AG09309 (cell line): ENCODE measurements at places on chromosomes 13 and 19.

GRCh38 chr19:17080440-17080801 lies 4.8 kb downstream of the MYO9B start:
- no peak for DNase-seq

GRCh38 chr19:46715620-46715974 lies 1.3 kb downstream of the PRKD2 start:
- no peak for DNase-seq

DNA sequence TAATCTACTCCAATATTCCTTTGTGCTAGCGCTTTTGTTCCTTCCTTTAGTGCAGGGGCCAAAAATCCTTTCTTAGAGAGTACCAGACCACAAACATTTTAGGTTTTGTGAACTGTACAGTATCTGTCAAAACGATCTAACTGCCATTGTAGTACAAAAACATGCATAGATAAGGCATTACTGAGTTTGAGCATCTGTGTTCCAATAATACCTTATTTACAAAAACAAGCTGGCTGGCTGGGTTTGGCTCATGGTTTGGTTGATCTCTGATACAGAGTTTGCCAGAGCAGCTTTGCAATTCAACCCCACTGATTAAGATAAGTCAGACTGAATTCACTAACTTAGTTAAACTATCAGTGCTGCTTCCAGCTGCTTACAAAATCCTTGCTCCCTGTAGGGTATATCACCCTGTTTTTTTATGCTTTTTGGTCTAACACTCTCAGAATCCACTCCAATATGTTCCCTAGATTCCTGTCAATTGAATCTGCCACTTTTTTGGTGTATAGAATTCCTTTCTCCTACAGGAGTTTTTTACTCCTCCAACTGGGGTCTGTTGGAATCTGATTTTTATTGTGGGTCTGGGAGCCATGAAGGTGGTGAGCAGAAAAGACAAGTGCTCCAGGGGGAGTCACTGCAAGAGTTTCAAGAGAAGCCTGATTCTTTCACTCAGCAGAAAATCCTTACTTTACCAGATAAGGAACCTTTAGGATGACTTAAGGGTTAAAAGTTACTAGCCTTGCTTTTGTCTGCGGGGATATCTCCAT lies 1399.4 kb downstream of the EFNB2 start:
- no peak for DNase-seq

DNA sequence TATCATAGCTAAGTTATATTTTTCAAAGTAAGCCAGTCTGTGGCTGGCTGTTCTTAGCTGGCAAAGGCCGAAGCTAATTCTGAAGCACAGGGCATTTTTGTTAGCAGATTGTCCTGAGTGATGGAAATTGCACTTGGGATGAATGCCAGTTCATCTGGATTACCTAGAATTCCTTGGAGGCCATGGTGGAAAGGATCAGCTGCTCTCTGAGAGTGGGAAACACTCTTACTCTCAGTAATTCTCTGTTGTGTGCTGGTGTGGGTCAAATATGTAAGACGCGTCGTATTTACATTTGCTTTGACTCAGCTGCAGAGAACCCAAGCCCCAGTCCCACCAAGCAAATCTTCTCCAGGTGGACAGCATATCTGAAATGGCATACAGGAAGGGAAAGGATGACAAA lies 60.7 kb upstream of the C1QTNF9B start:
- no peak for DNase-seq

- no peak for DNase-seq
Observed at GRCh38 chr13:47310401-47310800, 413.5 kb upstream of the HTR2A start.

GRCh38 chr19:11425719-11426457 lies 6.8 kb upstream of the RGL3 start:
- no peak for DNase-seq

GRCh38 chr13:106109391-106109791 lies 426.1 kb downstream of the EFNB2 start:
- peak; percentile 98 for DNase-seq

DNA sequence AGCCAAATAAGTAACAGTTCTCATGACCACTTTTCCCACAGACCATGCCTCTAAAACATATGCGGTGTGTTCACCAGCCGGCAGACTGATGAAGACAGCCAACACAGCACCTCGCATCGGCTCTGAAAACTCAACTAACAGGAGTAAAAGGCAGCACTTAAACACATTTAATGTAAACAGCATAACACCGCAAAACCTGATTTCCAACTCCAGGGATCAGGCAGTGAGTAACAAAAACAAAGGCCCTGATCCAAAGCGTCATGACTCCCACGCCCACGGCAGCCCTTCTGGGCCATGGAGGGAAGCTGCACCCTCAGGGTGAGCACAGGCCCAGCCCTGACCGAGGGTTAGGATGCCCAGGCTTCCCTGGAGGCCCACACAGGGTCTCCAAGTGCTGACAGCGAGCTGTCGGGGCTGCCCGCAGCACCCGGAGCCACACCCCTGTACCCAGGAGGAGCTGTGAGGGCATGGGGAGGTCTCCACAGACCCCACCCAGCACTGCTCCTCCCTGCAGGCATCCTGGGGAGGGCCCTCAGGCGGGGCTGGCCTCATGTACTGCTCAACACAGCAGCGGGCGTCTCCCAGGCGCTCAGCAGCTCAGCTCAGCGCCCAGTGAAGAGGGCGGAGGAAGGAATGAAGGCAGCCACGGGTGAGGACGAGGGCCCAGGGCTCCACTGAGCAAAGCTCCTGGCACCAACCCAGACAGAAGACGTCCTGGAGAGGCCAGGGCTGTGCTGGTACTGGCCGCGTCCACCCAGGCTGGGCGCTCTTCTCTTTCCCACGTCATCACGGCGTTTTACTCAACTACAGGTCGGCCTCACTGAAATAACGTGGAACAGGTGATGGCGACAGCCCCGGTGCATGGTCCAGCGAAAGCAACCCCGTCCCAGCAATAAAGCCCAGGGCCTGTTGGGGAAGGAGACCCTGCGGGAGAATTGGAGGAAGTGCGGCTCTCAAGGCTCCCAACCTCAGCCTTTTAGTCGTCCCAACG lies 53.7 kb downstream of the RASA3 start:
- no peak for DNase-seq

DNA sequence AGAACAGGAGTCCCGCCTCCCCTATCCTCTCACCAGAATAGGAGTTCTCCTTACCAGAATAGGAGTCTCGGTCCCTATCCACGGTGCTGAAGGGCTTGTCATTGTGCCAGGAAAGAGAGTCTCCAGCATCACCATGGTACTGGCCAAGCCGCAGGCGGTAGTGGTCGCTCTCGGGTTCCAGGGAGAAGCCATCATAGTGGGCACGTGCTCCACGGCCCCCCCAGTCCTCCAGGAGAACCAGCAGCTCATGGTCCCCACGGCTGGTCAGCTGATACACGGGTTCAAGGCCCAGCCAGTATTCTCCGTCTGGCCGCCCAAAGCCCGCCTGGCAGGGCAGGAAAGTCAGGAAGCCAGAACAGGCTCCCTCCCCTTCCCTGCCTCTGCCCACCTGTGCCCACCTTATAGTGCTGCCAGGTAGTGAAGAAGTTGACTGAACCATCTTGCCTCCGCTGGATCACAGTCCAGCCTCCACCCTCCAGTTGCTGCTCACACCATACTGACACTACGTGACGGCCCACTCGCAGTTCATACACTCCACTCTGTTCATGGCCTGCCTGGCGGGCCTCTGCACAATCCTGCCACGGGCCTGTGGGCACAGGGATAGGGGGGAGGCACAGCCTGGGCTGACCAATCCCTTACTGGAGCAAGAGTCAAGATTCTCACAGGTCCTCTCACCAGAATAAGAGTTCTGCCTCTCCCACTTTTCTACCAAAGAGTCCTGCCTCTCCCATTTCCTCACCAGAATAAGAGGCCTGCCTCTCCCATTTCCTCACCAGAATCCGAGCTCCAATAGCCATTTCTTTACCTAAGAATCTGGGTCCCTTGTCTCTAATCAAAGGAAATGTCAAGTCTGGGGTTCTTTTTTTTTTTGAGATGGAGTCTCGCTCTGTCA lies 7.4 kb downstream of the SHFL start:
- DNase-seq = no peak

DNA sequence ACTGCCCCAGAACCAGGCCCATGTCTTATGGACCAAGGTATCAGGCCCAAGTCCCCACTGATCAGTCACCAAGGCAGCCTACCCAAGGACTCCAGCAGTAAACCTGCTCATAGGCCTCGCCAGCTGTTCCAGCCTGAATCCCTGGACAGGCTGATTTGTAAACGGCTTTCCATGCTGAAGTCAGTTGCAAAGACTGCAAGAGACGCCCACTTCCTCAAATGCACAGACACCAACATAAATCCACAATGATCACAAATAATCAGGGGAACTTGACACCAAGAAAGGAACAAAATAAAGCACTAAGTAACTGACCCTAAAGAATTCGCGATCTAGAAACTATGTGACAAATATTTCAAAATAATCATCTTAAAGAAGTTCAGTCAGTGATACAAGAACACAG lies 75.2 kb downstream of the RXFP2 start:
- no peak for DNase-seq

GRCh38 chr13:49042476-49042875 lies 66.8 kb downstream of the FNDC3A start:
- DNase-seq = no peak

- DNase-seq = no peak
Observed at GRCh38 chr13:20064128-20064527, 96.7 kb downstream of the GJA3 start.

GRCh38 chr13:97892717-97893116 lies 60.8 kb upstream of the IPO5 start:
- peak; percentile 48 for DNase-seq

- DNase-seq = no peak
Observed at GRCh38 chr19:39097721-39098120, 13.6 kb downstream of the ACP7 start.

GRCh38 chr13:34076319-34076718 lies 258.4 kb downstream of the RFC3 start:
- no peak for DNase-seq

DNA sequence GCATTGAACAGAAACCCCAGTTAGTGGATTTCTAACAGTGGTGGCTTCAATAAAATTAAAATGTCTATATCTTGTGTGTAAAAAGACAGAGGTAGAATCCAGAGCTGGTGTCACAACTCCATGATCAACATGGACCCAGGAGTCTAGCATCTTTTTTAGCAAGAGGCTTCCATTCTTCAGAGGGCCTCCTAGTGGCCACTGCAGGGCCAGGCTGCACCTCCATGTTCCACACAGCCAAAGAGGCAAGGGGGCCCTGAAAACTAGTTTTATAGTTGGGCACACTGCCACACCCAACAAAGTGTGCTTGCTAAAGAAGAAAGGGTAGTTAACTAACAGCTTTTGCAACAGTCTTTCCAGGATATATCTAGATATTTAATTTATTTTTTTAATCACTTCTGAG lies 12.9 kb downstream of the N4BP2L1 start:
- DNase-seq = no peak

- peak; percentile 62 for DNase-seq
Observed at GRCh38 chr19:45547965-45548609, 36.5 kb downstream of the OPA3 start.

DNA sequence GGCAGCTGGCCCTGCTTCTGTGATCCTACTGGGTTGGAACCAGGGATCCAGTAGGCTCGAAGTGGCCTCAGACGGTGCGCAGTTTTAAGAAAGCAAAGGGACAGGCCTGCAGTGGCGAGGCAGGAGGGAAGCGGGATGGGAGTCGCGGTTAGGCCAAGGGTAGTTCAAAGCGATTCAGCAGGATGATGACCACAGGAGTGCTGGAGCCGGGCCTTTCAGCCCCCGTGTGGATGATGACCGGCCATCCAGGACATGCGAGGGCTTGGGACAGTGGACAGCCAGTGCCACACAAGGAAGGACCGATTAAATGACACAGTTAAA lies 854 bp downstream of the RNASEH2B start:
- no peak for DNase-seq

DNA sequence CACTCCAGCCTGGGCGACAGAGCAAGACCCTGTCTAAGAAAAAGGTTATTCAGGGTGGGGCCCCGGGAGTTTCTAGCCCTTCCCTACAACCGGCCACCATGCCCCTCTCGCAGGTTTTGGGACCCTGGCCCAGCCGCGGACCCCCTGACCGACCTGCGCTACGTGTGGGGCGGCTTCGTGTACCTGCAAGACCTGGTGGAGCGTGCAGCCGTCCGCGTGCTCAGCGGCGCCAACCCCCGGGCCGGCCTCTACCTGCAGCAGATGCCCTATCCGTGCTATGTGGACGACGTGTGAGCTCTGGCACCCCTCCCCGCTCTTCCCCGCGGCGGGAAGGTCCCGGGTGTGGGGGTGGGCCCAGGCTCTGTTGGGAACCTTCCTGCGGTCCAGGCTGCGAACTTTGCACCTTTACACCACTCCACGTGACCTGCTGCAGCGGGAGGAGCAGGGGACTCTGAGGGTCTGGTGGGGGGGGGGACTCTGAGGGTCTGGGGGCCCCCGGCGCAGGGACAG lies 6.3 kb downstream of the ABCA7 start:
- DNase-seq = no peak

- DNase-seq = peak; percentile 41
Observed at GRCh38 chr13:48492470-48493065, 40.3 kb downstream of the RCBTB2 start.

GRCh38 chr13:45800485-45800884 lies 51.1 kb downstream of the SIAH3 start:
- no peak for DNase-seq

GRCh38 chr13:99658261-99658991 lies 157.2 kb downstream of the TM9SF2 start:
- DNase-seq = peak; percentile 32

DNA sequence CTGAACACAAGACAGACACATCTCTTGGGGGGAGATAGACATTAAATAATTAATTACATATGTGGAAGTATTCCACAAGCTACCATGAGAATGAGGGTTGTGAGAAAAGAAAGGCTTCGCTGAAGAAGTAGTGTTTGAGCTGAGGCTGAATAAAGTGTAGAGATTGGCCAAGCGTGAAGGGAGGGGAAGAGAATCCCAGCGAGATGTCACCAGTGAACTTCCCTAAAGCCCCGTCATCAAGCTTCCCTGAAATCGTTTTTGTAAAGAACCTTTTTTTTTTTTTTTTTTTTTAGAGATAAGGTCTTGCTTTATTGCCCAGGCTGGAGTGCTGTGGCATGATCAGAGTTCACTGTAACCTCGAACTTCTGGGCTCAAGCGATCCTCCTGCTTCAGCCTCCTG lies 235.2 kb downstream of the KCNRG start:
- DNase-seq = no peak

DNA sequence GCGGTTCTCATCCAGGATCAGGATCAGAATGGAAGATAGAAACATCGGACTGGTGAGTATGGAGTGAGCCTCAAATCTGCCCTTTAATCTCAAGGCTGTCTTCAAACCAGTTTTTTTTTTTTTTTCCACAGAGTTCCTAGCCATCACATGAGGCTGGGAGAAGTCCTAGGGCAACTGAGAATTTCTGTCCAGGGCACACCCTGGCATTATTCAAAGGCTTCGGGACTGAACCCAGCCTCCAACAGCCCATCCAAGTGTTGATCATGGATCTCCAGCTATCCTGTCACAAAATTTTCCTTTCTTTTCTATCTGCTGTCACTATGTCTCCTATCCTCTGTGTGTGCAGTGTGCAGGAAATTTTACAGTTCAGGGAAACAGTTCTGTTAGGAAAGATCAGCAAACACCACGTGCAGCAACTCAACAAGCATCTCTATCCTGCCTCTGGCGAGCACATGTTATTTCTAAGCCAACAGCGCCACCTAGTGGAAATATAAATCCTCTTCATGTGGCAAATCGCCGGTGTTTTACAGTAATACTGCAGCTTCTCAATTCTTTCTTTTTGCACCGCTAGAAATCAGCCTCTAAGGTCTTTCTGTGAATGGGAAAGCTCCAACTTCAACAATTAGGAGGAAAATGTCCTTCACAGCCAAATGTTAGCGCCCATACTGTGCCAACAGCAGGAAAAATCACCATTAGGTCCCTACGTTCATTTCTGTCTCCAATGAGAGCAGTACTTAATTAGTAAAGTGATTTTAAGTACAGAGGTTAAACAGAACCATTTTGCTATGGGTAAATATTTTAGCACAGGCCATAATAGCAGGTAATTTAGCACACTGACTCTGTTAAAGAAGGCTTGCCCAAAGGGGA lies 21.4 kb upstream of the ZNF181 start:
- peak; percentile 52 for DNase-seq
